IMR-90 (cell line): ENCODE measurements at places on chromosomes 1 and 21. TPM values are rescaled to one million over a fixed set of nuclear protein-coding genes. Genes with fewer than 3 reads are reported as not detected.

- no peak for DNase-seq
These were observed 116.1 kb upstream of the DPT start for GRCh38 chr1:168845140-168845539.

- no peak for DNase-seq
These were observed 125.1 kb downstream of the GIPC2 start for GRCh38 chr1:78170859-78171258.

GRCh38 chr1:42674214-42674613 is 8.0 kb upstream of the YBX1 start:
- no peak for DNase-seq

- no peak for DNase-seq
These were observed 9.2 kb upstream of the NGF start for GRCh38 chr1:115347282-115347681.

DNA sequence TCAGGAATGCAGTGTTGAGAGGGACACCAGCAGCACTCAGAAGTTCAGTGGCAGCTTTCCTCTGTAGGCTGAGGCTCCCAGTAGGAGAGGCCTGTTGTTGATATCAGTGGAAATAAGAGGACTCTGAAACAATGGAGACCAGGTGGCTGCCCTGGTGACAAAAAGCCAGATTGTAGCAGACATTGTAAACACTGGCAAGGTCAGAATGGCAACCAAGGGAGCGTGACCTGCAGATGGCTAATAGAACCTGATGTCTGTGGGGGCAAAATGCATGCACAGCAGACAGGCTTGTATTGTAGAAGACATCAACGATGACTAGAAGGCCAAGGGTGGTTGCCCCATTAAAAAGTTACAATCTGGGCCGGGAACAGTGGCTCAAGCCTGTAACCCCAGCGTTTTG is 53.1 kb upstream of the GPR37L1 start:
- no peak for DNase-seq

GRCh38 chr1:60584371-60584770 is 498.0 kb upstream of the NFIA start:
- DNase-seq, result no peak

Gene KRTAP22-1
- total RNA-seq, result not detected in 2 replicates

DNA sequence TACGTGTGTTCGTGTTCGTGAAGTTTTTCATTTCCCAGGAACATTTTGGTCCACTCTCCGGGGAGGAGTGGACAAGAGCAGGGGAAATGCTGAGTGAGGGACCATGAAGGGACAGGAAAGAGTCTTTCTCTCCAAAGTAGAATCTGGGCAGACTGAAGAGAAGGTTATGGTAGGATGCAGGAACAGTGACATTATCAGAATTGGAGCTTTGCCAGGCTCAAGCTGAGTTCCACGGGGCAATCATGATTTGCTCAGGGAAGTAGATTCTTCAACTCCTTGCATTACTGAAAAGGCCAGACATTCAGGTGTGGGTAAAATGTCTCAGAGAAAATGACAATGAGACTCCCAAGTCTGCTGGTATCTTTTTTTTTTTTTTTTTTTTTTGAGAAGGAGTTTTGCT is 16.6 kb downstream of the ATP1A4 start:
- no peak for DNase-seq

GRCh38 chr21:43754948-43755781 is 20.9 kb downstream of the CSTB start:
- no peak for DNase-seq

- DNase-seq, result peak; percentile 67
These were observed 25.5 kb downstream of the MAN1C1 start for GRCh38 chr1:25641931-25642573.

- DNase-seq, result no peak
These were observed 70.3 kb upstream of the F3 start for GRCh38 chr1:94611681-94612475.

Gene KRTAP12-2
- not detected in 2 replicates for total RNA-seq

Gene NLRP3
- total RNA-seq, result 0.18 TPM in 1 of 2 replicates, not detected in the other

DNA sequence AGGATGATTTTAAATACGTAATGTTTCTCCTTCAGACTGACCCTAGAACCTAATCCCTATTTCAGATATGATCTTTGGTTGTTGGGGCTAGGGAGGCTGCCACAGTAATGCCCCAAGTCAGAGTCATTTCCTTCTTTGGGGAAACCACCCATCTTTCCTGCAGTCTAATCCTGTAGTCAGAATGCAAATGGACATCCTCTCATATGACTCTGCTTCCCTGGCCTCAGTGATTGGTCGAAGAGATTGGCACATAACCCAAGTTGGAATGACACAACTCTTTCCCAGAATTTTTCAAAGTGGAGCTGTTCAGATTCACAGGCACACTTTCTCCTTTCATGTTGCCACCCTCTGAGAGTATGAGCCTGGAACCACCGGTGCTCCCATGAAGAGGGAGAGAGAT is 58.8 kb upstream of the ZNF644 start:
- no peak for DNase-seq

- no peak for DNase-seq
These were observed 18.7 kb upstream of the PPP1R8 start for GRCh38 chr1:27811741-27812500.

DNA sequence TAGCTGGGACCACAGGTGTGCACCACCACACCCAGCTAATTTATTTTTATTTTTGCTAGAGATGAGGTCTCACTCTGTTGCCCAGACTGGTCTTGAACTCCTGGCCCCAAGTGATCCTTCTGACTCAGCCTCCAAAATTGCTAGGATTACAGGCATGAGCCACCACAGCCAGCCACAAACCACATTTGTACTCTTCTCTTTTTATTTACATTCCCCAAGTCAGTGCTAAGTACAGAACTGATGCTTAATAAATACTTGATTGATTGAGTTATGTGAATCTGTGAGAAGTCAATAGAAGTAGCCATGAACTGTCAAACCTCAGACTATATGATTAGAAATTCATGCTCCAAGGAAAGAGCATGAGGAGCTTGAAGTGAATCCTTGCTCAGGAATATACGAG is 48.5 kb upstream of the S1PR1 start:
- DNase-seq, result peak; percentile 65

Gene SLFNL1
- under 0.01 TPM in 2 replicates for total RNA-seq

DNA sequence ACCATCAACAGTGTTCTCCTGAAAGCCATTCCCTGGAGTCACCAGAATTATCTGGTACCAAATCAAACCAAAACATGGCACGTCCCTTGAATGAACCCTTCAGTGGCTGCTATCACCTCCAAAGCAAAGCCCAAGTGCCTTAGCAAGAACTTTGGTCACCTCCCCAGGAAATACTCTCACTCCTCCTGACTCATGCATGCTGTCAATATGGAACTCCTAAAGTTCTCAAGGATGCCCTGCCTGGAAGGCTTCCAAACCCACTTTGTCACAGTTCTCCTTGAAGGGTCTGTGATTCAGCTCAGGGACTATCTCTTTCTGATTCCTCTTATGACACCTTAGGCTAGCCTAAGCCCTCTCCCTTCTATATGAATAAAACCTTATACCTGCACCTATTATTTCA is 146.1 kb upstream of the RUNX1 start:
- no peak for DNase-seq

GRCh38 chr1:119288751-119289150 is 79.8 kb upstream of the HAO2 start:
- DNase-seq, result peak; percentile 12

DNA sequence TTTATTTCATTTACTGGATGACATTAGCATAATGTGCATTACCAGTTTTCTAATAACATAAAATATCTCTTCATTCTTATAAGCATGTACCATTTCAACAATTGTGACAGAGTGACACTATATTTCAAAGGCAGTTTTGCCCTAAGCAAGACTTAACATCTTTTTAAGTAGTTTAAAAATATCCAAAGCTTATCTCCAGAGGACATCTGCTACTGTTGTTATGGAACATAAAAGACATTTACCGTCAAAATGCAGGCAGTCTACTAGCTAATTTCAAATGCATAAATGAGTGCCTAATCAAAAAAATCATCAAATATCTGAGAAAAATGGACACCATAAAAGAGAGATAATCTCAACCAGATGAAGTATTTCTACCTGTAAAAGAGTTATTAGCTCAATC is 782.4 kb upstream of the BRINP3 start:
- no peak for DNase-seq

DNA sequence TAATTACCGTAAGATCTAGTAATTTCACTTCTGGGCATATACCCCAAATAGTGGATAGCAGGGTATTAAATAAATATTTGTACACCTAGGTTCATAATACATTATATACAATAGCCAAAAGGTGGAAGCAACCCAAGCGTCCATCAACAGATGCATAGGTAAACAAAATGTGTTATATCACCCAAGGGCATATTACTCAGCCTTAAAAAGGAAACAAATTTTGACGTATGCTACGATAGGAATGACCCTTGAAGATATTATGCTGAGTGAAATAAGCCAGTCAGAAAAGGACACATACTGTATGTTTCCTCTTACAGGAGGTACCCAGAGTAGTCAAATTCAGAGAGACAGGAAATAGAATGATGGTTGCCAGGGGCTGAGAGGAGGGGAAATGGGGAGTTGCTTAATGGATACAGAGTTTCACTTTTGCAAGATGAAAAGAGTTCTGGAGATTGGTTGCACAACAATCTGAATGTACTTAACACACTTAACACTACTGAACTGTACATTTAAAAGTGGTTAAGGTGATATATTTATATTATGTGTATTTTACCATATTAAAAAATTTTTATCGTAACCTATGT is 36.6 kb upstream of the KCTD3 start:
- no peak for DNase-seq

GRCh38 chr1:223225061-223225460 is 82.0 kb upstream of the TLR5 start:
- DNase-seq, result no peak

DNA sequence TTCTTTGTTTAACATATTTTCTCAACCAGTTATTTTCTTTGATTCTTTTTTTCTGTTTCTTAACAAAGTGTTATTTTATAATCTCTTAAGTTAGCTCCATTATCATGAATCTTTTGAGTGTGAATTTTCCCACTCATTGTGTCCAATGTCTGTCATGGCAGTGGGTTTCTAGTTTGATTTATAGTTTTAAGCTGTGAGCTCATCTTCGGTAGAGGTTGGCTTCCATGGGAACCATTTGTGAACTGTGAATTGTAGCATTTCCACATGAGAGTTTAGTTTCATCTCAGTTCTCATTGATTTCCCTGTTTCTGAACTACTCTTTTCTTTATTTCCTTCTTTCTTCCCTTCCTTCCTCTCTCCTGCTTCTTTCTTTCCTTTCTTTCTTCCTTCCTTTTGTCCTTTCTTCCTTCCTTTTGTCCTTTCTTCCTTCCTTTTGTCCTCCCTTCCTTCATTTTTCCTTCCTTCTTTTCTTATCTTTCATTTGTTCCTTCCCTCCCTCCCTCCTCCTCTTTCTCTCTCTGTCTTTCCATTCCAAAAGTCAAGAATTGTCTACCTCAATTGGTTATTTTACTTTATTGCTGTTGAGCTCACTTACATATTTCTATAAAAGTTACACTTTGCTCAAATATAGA is 3.0 kb upstream of the CRB1 start:
- DNase-seq, result no peak

DNA sequence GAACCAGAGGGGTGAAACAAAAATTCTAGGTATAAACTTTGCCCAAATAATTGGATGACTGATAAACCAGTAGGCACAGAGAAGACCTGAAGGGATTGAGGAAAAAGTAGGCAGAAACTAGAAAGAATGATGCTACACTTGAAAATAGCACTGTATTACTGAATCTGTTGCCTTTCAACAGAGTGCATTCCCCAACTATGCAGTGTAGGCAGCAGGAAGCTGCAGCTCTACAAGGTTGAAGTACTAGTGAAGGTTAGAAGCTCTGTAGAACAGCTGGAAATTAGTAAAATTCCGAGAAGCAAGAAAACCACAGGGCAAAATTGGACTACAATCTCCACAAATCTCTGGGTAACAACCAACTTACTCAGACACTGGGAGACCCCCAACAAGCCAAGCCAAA is 27.4 kb downstream of the ZNF644 start:
- DNase-seq, result no peak

Gene SUSD4
- 1.1 and 2.7 TPM in 2 replicates for total RNA-seq

Gene HAO2
- total RNA-seq, result not detected in 2 replicates

GRCh38 chr1:221633841-221634409 is 108.0 kb downstream of the DUSP10 start:
- no peak for DNase-seq

GRCh38 chr1:27366411-27367159 is at the start of gene MAP3K6:
MAP3K6 (minus strand) TSS chr1:27366961; CDS start chr1:27366597, 364 bp downstream.
- peak; percentile 59 for DNase-seq

GRCh38 chr1:118429856-118430255 is 244.8 kb upstream of the SPAG17 start:
- no peak for DNase-seq

Gene TMPRSS3
- not detected in 2 replicates for total RNA-seq

DNA sequence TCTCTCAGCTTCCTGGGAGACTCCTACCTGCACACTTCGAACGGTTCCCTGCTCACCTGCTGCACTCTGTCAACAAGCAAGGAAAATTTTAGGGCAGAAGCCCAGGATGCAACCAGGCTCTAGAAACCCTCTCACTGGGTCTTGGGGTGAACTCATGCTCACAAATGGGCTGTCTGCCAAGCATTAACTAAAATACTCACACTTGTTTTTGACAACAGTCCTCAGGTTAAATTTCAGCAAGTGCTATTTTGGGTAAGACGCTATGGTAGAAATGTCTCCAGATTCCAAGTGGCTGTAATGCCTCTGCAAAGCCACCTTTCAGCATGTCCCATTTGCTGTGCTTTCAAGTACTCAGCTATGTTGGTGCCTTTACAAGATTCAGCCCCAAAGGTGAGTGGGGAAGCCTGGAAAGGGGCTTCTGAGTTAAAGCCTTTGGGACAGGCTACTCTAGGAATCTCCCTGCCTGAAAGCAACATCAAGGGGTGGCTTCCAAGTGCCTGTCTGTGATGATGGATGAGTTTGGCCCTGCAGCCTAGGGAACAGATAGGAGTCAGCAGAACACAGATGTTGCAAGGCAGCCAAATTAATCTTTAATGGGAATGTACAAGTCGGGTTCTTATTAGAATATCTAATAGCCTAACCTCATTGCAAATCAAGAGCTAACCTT is 211.9 kb upstream of the SPAG17 start:
- DNase-seq, result no peak
